ENCODE measurements at places on chromosomes 13 and 19. TPM values are rescaled to one million over a fixed set of nuclear protein-coding genes. Genes with fewer than 3 reads are reported as not detected.

ZNF146 gene
- total RNA-seq: 24.0 TPM

ZNF428 gene
- 23.7 TPM for total RNA-seq

ACP7 gene
- not detected for total RNA-seq

FAM124A gene
- 0.27 TPM for total RNA-seq

RFPL4AL1 gene
- not detected for total RNA-seq

CYP4F12 gene
- total RNA-seq: 0.27 TPM

PSG7 gene
- total RNA-seq: not detected

ADGRE2 gene
- total RNA-seq: 46.0 TPM

KIRREL2 gene
- not detected for total RNA-seq

SPRY2 gene
- total RNA-seq: 17.0 TPM

VAV1 gene
- total RNA-seq: 77.0 TPM

TNNT1 gene
- total RNA-seq: not detected

PDE4C gene
- total RNA-seq: under 0.01 TPM

ZNF709 gene
- 7.5 TPM for total RNA-seq

PPP5C gene
- total RNA-seq: 47.4 TPM

KLF2 gene
- 219 TPM for total RNA-seq

ZNF534 gene
- under 0.01 TPM for total RNA-seq

MICOS13 gene
- 27.5 TPM for total RNA-seq

FBXO17 gene
- total RNA-seq: 0.27 TPM

ZNF506 gene
- total RNA-seq: 19.4 TPM

FFAR2 gene
- 0.54 TPM for total RNA-seq

WDR88 gene
- not detected for total RNA-seq

ACP5 gene
- 18.0 TPM for total RNA-seq

CHST8 gene
- not detected for total RNA-seq

IGSF23 gene
- not detected for total RNA-seq

ARHGEF7 gene
- total RNA-seq: 34.2 TPM

METTL21C gene
- total RNA-seq: not detected

CNOT3 gene
- total RNA-seq: 20.2 TPM

C1QTNF9B gene
- not detected for total RNA-seq

OR7A5 gene
- under 0.01 TPM for total RNA-seq

GRIK5 gene
- 22.1 TPM for total RNA-seq

MBD3L3 gene
- total RNA-seq: not detected

ZNF544 gene
- total RNA-seq: 57.1 TPM

RFPL4A gene
- total RNA-seq: under 0.01 TPM

SRRM5 gene
- under 0.01 TPM for total RNA-seq

PGLYRP2 gene
- under 0.01 TPM for total RNA-seq

FCGBP gene
- 0.27 TPM for total RNA-seq

ZNF560 gene
- total RNA-seq: not detected
